ENCODE measurements at places on chromosomes 3 and 15. TPM values are rescaled to one million over a fixed set of nuclear protein-coding genes. Genes with fewer than 3 reads are reported as not detected.

DNA sequence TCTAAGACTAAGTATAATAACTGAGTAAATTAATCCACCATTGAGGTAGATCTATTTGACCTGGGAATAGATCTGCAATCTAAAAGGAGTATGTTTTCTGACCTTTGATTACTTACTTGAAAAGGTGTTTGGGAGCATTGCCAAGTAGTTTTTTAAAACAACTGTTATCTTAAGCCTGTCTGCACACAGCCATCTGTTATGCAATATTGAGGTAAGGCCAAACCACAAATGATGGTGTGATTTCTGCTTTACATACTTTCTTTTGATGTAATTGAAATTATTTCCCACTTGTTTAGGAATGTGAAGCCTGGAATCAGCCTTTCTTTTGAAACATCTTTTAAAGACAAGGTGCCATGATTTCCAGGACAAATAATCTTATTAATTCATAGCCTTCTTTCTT lies 274.0 kb downstream of the BBX start:
- no peak for DNase-seq

- DNase-seq, result no peak
Observed at GRCh38 chr15:23436421-23436820, 10.6 kb downstream of the GOLGA6L2 start.

- DNase-seq, result no peak
Observed at GRCh38 chr3:79521221-79521848, 246.5 kb downstream of the ROBO1 start.

The PFKFB4 gene
- total RNA-seq, result 2.8 TPM

GRCh38 chr15:89123181-89123525 lies 34.9 kb downstream of the ABHD2 start:
- DNase-seq, result no peak

DNA sequence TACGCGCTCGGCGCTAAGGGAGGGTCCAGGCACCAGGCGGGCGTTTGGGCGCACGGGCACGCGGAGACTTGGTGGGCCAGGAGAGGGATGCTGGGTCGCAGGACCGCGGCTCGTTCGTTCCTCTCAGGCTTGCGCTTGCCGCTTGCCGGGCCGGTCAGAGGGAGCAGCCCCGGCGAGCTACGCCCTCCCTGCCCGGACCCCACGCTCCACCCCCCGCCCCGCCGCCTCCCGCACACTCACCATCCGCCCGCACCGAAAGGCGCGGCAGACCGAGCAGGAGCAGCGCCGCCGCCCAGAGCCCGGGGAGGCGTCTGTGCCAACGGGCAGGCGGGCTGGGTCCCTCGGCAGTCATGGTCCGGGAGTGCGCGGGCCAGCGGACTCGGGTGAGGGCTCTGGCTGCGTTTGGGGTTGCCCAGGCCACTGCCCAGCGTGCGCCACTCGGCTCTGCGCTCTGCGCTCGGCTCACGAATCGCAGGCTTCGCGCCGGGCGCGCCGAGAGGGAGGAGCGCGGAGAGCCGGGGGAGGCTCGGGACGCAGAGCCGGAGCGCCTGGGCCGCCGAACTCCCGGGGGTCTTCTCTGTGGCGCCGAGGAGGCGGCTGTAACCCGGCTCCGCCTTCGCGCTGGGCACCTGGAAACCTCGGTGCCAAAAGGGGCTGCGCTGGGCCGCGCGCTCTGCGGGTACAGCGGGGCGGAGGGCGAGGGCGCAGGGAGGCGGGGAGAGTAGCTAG lies at the start of gene SUSD5:
TSS of gene SUSD5 (minus strand) at position 365 of the 729 bp plus-strand sequence. CDS start at position 352, 13 bp downstream.
- peak; percentile 58 for DNase-seq

DNA sequence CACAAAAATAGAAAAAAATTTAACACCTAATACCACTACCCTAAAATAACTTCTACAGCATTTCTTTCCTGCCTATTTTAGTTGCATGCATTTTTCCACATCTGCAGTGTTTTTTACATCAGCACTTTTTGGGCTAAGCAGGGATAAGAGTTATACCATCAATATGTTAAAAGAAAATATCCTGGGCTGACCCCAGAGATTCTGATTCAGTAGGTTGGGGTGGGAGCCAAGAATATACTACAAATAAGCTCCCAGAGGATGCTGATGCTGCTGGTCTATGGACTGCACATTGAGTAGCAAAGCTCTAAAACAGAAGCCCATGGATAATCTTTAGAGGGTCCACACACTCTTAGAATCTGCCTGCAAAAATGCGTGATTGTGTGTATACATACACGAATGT lies 14.8 kb downstream of the FYCO1 start:
- DNase-seq, result no peak

The CHRNA5 gene
- 1.5 TPM for total RNA-seq

The ZBBX gene
- not detected for total RNA-seq

DNA sequence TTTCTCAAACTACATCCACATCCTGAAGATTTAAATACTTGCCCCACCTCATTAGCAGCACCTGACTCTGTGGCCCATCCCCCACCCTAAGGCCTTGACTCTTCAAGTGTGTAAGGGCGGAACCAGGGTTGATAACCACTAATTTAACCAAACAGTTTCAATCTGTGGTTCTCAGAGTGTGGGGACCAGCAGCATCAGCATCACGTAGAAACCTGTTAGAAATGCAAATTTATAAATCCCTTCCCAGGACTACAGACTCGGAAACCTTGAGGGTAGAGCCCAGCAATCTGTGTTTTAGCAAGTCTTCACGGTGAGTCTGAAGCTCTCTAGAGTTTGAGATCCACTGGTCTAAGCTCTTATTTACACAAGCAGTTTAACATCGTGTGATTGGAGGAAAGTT lies 12.4 kb downstream of the GNB4 start:
- DNase-seq, result no peak

The CD96 gene
- total RNA-seq, result not detected

GRCh38 chr3:150931745-150932144 lies 26.5 kb upstream of the MINDY4B start:
- no peak for DNase-seq

- no peak for DNase-seq
Observed at GRCh38 chr3:188900421-188900951, 271.3 kb upstream of the TPRG1 start.

The RNF111 gene
- 18.8 TPM for total RNA-seq

DNA sequence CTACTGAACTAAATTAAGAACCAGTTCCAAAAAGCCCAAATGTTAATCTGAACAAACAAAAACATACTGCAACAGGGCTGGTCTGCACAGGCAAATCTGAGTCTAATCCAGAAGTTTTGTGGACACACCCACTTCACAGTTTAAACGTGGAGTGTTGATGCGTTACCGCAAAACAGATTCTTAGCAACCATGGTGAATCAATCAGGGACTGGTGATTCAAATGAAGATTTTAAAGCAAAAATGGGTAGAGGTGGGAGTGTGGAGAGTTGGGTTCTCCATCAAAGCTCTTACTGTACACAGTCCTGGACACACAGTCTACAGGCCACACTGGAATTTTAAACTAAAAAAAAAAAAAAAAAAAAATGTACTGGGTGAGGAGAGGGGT lies 5.2 kb downstream of the ANXA2 start:
- no peak for DNase-seq

- DNase-seq, result no peak
Observed at GRCh38 chr3:169390271-169390670, 273.2 kb downstream of the MECOM start.

The FOXB1 gene
- not detected for total RNA-seq

- DNase-seq, result no peak
Observed at GRCh38 chr3:49998326-49998725, 58.4 kb downstream of the RBM6 start.

- no peak for DNase-seq
Observed at GRCh38 chr3:177527182-177527581, 329.9 kb upstream of the TBL1XR1 start.

The MKRN3 gene
- total RNA-seq, result 0.13 TPM

All from heart left ventricle (tissue), 16 donors.